ENCODE measurements at places on chromosomes 5 and 9.
A peak's percentile ranks its signal among the peaks of the same experiment; 100 is the strongest.

DNA sequence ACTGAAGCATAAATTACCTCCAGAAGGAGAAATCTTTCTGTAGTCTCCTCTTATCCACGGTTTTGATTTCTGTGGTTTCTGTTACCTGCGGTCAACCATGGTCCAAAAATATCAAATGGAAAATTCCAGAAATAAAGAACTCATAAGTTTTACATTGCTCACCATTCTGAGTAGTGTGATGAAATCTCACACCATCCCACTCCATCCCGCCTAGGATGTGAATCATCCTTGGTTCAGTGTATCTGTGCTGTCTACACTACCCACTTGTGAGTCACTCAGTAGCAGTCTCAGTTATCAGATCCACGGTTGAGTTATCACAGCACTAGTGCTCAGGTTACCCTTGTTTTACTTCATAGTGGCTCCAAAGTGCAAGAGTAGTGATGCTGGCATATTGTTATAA, 371.2 kb downstream of the NFIB start:
- peak; percentile 18 for DNase-seq

- no peak for DNase-seq
Measured at GRCh38 chr9:98860871-98861293, 53.4 kb downstream of the GALNT12 start.

DNA sequence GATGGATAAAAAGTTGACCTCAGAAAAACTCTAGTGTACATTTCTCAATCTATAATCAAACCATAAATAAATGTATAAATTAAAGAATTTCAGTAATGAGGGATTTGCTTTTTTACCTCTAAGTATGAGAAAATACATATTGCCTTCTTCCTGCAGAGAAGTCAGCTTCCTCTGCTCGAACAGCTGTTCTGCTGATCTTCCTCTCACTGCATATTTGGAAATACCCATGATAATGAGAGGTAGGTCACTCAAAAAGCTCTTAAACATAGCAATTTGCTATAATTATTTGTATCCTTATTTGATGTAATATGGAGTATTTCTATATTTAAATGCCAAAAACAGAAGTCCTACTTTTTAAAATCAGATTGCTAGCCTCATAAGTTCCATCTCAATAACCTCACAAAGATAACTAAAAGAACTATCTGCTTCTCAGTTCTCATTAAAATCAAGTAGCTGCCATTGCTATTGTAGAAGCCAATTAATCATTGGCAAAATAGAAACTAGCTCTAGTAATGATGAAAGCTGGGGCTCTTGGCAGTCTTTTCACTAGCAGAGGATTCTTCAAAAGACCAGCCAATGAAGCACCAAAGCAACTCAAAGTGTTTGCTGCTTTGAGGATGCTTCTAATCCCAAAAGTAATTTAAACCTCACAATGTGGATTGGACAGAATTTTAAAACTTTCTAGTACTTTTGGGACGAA, 35.7 kb upstream of the OR13D1 start:
- DNase-seq, result no peak

DNA sequence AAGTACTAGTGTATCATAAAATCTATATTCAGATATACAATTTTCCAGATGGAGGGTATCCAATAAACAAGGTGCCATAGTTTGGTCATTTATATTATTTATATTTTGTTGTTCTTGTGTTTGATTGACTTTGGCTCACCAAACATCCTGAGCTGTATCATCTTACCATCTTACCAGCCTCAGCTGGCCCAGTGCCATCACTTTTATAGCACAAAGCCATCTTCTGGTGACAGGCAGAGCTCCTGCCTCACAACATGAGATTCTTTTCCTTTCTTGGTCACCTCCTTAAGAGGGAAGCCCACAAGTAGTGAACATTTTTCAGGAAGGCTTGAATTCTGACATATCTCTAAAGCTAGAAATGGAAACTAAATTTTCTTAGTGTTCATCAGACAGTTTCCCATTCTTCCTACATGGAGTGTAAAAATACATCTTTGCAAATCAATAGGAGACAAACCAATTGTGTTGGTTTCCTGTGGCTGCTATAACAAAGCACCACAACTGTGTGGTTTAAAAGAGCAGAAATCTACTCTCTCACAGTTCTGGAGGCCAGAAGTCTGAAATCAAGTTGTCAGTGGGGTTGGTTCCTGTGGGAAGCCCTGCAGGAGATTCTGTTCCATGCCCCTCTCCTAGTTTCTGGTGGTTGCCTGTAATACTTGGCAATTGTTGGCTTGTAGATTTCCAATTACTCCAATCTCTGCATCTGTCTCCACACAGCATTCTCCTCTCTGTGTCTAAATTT, 341.8 kb downstream of the MAN2A1 start:
- DNase-seq, result peak; percentile 18

DNA sequence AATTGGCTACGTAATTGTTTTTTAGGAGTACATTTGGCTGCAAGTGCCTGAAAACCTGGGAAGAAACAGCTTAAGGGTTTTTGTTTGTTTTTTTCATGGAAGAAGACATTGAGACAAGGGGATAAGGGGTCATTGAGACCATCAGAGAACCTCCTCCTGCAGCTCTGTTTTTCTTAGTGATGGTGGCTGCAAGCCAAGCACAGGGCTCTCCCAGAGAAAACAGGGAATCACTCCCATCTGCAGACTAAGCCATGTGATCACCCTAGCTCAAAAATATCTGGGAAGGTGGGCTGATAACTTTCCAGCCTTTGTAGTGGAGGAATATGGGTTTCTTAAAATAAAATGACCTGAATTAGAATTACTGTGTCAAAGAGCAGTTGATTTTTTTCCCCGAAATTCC, 25.1 kb downstream of the PALM2AKAP2 start:
- DNase-seq, result no peak

GRCh38 chr5:159102311-159102934, 2.7 kb upstream of the EBF1 start:
- DNase-seq, result no peak

DNA sequence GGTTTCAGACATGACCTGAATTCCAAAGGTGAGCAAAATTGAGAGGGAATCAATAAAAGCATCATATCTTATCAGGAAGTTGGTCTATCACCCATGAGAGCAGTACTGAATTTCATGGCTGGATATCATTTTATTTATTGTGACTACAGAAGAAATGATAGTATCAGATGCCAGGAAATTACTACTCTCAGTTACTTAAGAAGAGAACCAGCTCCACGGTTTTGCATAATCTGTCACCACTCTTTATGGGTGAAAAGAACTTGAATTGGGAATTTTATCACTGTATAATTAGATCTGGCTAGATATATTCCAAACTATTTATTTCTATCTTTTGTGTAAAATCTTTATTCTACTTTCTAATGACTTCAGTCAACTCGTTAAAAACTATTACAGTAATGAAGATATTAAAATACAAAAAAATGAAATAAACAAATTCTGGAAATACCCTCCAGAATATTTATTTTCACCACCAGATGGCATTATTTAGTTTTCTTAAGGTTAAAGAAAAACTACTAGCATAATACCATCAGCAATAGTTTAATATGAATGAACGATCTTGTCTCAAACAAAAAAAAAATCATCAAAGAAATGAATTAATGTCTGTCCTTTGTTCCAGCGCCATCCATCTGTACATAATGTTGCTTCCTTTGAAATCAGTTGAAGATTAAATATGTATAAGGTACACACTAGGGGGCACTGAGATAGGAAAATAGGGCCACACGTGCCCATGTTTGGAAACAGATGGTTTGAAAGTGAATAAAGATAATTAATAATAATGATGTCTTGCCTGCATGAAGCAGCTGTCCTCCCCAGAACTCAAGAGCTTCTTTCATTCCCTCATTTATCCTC, 84.7 kb upstream of the SLCO6A1 start:
- no peak for DNase-seq

All from activated naive CD4-positive, alpha-beta T cell treated with anti-CD3 and anti-CD28 coated beads for 36 hours (primary cell).